ENCODE measurements at places on chromosomes 3 and 15. TPM values are rescaled to one million over a fixed set of nuclear protein-coding genes. Genes with fewer than 3 reads are reported as not detected.

- no peak for DNase-seq
Observed at GRCh38 chr3:174414902-174415301, 444.2 kb upstream of the NAALADL2 start.

DNA sequence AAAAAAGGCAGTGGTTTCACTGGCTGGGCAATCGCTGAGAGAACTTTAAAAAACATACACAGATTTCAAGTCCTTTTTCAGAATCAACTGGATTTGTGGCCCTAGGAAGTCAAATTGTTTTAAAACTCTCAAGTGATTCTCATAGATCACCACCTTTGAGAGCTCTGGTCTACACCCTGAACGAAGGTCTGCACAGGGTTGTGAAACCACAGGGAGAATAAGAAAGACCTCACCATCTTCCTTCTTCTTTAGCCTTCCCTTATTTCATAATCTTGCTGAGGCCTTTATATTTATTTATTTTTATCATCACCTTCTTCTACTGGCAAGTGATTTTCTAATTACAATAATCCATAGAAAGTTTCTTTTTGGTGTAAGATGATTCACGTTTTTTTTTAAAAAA, 58.1 kb downstream of the FOXP1 start:
- DNase-seq = no peak

ALDH1A3 gene
- total RNA-seq = 7.4 TPM

CATSPER2 gene
- total RNA-seq = 3.6 TPM
